ENCODE measurements at places on chromosomes 11 and 22.

- DNase-seq: no peak
These were observed 9.5 kb downstream of the APOBEC3A start for GRCh38 chr22:38966942-38967341.

- no peak for DNase-seq
These were observed 77.9 kb upstream of the ALX4 start for GRCh38 chr11:44387825-44388224.

DNA sequence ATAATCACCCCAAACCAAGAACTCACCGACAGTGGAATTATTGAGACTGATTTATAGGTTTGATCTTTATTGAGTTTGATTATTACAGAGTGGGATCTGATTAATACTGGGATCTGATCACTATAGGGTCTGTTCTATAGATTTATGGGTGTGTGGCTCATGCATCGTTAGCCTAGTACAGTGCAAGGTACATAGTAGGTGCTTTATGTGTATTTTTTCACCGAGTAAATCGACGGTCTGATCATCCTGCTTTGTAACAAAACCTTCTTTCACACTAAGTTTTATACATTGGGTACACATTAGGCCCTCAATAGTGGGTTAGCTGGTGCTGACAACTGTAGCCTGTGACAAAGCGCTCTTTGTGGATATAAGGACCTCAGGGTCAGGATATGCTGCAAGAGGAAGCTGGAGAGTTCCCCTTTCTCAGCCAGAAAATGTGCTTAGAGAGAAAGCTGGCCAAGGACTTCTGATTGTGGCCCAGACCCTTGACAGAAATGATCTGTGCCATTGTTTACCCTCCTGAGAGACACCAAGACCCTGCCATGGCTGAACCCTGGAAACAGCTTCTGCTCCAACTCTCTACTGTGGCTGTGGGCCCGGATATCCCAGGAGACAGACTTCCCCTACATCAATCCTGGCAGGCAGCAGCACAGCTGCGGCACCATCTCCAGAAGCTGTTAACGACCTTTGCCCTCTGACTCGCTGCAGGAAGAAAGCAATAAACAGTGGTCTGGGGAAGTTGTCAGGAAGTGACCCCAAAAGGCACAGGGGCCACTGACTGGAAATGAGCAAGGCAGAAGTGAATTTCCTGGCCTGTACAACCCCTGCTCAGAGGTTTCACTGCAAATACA is 16.1 kb upstream of the TPP1 start:
- DNase-seq: no peak

DNA sequence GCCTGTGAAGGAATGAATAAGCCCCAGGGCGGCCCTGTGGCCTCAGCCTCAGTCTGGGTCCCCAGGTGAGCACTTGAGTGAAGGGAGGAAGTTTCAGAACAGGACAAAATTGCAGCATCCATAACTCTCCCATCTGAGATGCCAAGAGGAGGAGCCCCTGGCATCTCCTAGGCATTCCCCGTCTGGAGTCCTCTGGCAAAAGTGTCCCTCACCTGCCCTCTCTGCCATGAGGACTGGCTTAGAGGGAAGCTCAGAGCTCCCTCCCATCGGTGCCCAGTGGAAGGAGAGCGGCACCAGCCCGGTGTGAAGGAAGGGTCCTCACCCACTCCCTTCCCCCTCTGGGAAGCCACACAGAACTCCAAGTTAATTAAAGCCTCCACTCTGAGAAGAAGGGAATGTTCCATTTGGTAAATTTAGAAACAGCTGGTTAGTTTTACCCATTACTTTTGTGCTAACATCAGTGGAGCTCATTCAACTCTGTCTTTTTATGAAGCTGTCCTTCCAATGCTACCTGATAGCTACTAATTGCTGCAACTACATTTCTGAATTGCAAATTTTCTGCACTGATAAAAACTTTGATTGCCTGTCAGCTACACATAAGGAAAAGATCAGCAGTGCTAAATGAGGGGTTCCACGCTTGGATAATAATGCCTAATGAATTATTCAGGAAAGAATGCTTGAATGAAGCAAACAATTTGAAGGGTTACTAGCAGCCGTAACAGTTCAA is 123.3 kb upstream of the RCN1 start:
- DNase-seq: no peak

All from stimulated activated CD4-positive, alpha-beta T cell treated with anti-CD3 and anti-CD28 coated beads, Interleukin-1b, Interleukin-23, amount 100 ng/mL, for 1 hour (primary cell).